Cortex of kidney (tissue), 1 donor: ENCODE measurements at places on chromosomes 11 and 22.

- no peak for DNase-seq
These were observed 73.9 kb downstream of the BDNF start for GRCh38 chr11:27626269-27626937.

GRCh38 chr22:32417906-32418305 lies 5.9 kb upstream of the RTCB start:
- DNase-seq, result no peak

DNA sequence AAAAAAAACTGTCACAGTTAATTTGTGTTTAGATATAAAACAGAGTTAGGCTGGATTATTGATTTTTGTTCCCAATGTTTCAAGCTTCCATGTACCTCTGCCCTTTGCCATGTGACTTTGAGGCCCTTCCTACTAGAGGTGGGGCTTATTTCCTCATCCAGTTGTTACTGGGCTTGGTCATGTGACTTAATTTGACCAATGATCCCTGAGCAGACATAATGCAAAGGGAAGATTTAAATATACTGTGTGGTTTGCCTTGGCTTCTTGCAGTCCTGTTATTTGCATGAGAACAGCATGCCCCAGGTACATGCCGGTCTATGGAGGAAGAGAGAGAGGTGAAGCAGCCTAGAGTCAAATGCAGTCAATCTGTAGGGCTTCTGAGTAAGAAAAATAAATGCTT lies 347.0 kb downstream of the MIAT start:
- no peak for DNase-seq

- DNase-seq, result no peak
These were observed 13.5 kb upstream of the PTS start for GRCh38 chr11:112212710-112213109.

- no peak for DNase-seq
These were observed 1.1 kb downstream of the MTFP1 start for GRCh38 chr22:30426388-30427353.

GRCh38 chr22:16801088-16801487 lies 24.1 kb downstream of the XKR3 start:
- DNase-seq, result no peak

DNA sequence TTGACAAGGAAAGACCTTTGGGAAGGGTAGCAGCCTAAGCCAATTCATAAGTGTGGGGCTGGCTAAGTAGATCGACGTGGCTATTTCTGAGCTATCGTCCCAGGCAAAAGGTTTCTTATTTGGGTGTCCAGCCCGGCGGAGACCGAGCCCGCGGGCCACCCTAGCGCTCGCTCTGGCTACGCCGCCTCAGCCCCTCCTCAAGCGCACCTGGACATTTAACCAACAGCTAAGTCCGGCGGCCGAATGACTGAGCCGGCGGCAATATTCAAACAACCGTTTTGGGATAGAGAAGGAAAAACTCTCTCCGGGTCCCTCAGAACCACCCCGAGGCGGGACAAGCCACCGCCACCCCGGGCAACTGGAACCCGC lies 457 bp downstream of the RNF141 start:
- DNase-seq, result no peak

DNA sequence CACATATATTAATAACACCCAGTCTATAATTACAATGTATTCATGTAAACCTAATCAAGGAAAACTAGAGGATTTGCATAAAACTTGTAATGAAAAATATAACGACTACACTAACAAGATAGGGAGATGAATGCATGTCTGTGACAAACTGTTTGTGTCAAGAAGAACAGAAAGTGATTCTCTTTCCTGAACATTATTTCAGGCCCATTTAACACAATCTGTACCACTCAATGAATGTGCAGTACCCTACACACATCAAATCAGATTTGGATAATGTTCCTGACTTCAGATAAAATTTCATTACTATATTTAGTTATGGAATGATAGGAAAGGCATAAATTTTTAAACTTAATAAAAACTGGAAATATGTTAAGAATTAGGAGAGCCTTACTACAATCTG lies 93.1 kb downstream of the CADM1 start:
- DNase-seq, result no peak

GRCh38 chr11:116371146-116371545 lies 401.6 kb downstream of the BUD13 start:
- no peak for DNase-seq

DNA sequence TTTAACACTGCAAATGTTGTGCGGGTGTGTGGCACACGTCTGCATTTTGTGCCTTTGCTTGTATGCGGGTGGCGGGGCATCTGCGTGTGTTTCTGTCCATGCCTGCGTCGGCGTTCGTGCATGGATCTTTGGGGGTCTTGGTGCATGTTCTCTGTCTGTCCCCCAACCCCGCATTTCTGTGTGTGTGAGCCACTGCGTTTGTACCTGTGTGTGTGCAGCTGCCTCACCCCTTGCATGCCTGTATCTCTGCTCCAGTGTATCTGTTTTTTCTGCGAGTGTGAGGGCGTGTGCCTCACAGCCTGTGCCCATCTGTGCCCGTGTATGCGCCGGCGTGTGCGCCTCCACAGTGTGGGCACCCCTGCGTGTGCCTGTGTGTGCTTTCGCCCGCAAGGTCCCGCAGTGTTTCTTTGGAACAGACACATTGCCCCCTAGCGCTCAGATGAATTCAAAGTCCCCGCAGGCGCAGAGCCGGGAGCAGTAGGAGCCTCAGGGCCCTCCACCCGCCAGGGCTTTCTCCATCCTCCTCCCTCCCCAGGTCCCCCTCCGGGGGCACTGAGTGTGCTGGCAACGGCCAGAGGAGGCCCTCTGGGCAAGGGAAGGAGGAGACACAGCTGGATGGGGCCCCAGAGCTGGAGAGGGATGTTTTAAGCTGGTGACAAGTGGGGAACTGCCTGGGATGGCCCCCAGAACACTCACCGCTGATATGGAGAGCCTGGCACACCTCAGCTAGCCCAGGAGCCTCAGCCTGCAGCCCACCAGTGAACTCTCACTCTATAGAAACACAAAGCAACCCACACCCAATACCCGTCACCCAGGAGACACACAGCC lies 3.1 kb upstream of the MN1 start:
- DNase-seq, result no peak

DNA sequence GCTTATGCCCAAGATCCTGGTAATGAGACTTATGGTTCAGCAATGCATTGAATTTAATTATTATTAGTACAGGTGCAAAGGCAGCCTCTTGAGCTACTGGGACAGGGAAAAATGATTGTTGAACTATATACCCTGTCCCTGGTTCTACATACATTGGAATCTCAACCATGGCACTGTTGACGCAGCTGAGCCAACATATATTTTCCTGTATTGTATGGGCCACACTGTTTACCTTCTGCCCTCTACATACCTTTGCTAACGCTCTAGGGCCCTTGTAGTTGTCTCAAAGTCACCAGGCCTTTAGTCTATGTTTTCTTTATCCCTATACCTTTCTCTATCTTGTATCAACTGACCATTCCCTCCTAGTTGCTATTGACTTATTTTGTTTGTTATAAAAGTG lies 22.6 kb downstream of the KREMEN1 start:
- DNase-seq, result no peak

- DNase-seq, result no peak
These were observed 44.7 kb downstream of the CCDC90B start for GRCh38 chr11:83241291-83241946.

- DNase-seq, result no peak
These were observed 9.5 kb downstream of the MYH9 start for GRCh38 chr22:36378080-36378868.

GRCh38 chr11:122661182-122661945 lies 5.8 kb downstream of the UBASH3B start:
- DNase-seq, result no peak

DNA sequence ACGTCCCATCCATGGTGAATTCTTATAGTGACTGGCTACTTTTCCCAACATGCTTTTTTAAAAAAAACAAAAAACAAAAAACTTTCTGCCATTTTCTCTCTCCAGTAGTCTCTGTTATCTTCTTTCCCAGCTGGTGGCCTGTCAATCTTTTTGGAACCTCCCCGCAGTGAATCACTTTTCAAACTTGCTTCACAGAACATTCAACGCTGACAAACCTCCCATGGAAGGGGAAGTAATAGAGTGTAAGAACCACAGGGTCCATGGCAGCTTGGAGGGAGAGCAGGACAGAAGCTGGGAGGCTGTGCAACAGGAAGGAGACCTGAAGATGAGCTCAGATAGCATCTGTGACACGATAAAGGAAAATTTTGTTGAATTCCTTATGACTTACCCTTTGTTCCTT lies 9.8 kb upstream of the CECR2 start:
- DNase-seq, result no peak
